ENCODE measurements at places on chromosomes 13 and 19.
A peak's percentile ranks its signal among the peaks of the same experiment; 100 is the strongest.

DNA sequence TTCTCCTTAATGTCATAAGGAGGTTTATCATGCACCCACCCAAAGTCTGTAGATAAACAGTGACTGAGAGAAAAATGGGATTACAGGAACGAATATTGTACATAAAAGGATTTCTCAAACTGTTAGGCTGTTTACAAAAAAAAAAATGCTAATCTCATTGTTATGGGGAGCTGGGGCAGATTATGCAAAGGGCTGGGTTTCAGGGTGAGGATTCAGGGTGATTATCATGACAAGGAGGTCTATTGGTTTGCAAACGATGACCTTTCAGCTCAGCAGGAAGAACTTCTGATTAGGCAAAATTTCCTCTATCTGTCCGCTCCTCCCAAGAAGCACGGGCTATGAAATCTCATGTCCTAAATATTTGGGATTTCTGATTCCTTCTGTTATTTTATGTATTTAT lies 41.4 kb downstream of the NLRP12 start:
- DNase-seq = no peak

- DNase-seq = no peak
Measured at GRCh38 chr19:48969276-48970138, 4.4 kb downstream of the FTL start.

DNA sequence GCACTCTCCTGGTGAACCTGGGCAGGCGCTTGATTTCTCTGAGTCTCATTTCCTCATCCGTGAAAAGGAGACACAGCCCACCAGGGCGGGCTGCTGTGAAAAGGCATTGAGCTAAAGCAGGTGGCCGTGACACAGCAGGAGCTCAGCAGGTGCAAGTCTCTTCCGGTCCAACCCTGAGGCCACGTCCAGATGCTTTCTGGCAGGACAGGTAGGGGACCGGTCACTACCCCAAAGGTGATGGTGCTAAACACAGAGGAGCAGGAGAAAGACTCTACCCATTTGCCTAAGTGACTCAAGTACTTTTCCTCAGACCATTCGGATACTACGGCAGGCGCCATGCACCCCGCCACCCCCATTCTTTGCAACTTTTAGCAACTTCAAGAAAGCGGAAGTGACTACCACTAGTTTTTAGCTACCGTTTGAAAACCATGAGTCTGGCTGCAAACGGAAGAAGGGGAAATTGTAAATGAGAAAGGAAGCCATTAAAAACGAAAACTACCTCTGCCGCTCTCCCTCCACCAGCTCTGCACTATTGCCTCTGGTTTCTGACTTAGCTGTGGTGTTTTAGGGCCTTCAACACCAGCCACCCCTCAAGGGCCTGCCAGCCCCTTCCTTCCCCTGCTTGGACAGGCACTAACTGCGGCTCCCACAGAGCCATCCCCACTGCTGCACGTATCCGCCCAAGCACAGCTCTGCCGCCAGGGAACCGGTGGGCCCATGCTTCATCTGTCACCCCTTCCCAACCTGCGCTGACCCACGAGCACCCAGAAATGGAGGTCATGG lies 4.8 kb downstream of the PPP6R1 start:
- no peak for DNase-seq

- no peak for DNase-seq
Measured at GRCh38 chr19:19160461-19161035, 9.5 kb downstream of the MEF2B start.

GRCh38 chr13:110001670-110002275 lies 215.4 kb upstream of the IRS2 start:
- no peak for DNase-seq

- DNase-seq = no peak
Measured at GRCh38 chr13:110838867-110839538, 75.9 kb downstream of the ANKRD10 start.

DNA sequence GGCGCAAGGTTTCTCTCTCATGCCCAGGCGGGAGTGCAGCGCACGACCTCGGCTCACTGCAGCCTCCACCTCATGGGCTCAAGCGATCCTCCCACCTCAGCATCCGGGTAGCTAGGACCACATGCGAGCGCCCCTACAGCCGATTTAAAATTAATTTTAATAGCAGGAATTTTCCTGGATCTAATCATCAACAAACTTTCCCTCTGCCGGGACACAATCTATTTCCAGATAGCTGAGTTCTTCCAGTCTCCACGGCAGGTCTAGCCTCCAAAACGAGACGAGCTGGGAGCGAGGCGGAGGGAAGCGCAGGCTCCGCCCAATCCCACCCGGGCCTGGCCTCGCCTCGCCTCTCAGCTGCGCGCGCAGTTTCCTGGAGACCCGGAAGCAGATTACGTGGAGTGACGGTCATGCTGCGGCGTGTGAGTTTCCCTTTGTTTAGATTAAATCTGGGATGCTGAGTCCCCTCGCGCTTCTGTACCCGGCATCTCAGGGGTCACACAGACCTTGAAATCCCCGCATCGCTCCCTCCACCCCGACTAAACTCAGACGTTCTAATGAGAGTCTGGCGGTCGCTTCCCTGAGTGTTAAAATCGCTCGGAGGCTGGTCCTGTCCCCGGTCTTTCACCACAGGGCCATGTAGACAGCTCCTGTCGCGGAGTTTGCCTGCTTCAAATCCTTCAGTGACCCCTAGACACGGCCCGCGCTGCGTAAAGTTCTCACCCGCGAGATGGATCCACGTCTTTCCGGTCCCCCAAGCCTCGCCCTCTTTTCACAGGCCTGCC lies at the start of gene ZNF880:
ZNF880 (plus strand) TSS at position 365 of the 782 bp plus-strand sequence; CDS start at position 408, 43 bp downstream.
- DNase-seq = peak; percentile 26

DNA sequence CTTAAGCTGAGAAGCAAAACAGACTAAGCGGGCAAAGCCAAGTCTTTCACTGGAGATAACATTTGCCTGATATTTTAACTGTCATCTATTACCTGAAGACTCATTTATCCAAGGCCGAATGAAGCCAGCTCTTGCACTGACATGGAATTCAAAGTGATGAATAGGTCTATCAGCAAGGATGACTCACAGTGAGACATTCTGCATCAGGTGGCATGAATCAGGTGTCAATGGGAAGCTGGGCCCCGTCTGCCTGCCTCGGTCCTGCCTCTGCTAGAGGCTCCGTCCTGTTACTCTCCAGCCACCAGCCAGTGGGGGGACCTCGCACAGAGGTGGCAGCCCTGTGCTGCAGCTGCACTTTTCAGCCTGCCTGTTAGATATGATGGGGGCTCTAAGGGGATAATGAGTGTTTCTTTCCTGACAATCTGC lies 23.5 kb downstream of the STARD13 start:
- DNase-seq = no peak

DNA sequence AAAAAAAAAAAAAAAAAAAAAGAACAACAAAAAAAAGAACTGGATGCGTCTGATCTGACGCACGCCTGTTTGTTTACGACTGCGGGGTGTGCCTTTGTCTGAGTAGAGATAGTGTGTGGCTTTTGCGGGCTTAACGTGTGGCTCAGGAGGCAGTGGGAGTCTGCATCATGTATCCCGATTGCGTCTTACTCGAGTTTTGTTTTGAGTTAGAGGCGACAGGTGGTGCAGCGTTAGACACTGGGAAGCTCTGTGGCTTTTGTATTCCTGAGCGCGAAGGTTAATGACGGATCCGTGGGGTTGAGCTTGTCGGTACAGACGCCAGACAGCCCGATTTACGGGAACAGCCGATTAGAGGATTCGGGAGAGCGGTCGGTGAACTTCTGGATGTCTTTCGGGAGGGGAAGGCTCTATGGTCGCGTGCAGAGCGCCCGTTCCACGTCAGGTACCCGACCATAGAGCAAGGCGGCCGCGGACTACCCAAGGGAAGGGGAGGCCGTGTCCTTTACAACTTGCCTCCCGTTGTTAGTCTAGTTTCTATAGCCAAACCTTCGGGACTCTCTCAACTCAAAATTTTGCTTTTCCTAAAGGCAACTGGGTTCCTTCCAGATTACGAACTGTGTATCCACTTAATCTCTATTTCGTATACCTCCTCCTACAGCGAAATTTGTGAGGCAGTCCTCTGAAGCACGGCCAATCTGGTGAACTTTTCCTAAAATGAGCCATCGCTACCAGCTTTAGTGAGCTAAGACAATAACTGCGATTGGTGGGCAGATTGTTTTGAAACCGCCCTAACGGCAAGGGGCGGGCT lies 926 bp upstream of the HNRNPUL1 start:
- peak; percentile 58 for DNase-seq

DNA sequence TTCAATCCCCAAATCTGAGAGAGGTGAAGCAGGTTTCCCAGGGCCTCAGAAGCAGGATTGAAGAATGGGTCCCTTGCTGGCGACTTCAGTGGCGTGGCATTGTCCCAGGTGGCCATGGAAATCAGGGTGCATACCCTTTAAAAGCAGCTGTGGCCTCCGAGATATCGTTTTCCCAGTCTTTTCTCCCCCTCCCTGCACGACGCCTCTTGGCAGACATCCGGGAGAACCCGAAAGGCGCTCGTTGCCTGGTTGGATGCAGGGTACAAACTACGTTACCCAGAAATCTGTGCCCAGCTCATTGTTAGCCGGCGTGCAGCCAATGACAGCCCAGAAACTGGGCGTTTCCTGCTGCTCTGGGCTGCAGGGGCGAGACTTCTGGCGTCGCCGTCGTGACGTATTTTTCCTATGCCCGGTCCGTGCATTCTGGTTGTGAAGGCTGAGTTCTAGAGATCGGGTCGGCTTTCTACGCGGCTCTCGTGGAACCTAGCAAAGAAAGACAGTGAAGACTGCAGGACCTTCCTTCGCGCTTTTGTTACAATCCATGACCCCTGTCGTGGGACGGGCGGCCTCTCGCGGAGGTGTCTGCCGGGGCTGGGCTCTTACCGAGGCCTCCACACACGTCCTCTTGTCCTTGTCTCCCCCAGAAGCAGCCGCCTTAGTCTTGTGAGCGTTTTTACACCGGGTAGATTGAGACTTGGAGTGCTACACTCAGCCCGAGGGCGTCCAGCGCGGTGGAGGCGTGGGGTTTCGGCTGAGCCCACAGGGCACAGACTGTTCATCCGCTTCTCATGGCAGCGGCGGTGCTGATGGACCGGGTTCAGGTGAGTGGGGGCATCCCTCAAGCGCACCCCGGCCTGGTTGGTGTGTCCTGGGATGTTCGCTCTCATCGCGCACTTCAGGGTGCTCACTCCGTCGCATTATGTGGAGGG lies at the start of gene ZNF304:
ZNF304 (plus strand) TSS at position 395 of the 929 bp plus-strand sequence; CDS start at position 789, 394 bp downstream.
- DNase-seq = peak; percentile 83

DNA sequence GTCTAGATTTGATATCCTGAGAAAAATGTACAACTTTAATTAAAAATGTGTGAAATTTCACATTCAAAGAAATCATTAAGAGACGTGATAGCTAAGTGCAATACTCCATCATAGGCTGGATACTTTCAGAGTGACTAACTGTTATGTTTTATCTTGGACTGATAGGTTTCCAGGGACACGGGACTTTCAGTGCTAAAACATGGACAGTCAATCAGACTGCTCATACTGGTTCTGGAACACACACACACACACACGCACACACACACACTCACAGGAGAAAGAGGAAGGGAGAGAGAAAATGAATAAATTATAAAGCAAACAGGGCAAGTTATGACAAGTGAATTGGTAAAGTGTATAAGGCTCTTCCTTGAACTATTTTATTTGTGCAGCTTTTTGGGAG lies 955.9 kb downstream of the SLITRK5 start:
- DNase-seq = no peak

DNA sequence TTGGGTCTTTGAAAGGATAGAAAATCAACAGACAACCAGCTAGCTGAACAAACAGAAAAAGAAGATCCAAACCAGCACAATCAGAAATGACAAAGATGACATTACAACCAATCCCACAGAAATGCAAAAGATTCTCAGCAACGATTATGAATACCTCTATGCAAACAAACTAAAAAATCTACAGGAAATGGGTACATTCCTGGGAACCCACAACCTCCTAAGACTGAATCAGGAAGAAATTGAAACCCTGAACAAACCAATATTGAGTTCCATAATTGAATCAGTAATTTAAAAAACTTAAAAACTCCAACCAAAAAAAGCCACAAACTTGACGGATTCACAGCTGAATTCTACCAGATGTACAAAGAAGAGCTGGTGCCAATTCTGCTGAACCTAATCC lies 20.9 kb upstream of the C1QTNF9B start:
- no peak for DNase-seq

DNA sequence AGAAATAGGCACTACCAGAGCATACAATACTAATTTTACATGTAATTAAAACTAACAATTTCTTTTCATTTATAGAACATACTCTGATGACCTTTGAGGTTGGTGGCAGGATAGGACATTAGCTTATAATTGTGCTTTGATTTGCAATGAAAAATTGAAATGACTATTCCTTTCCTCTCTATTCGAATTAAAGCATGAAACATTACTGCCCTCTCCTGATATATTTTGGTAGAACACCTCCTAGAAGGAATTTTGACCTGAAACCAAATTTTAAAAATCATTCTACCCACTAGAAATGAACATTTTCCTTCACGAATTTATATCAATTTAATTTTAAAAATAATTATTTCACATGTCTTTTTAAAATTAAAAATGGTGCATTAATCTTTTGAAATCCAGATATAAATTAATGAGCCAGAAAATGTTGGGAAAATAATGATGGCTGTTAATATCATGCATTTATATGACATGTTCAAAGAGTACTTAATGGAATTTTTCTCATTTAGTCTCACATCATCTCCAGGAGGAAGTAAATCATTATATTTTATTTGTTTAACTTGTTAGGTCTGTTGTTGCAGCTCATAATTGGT lies 556.3 kb upstream of the ARGLU1 start:
- no peak for DNase-seq

GRCh38 chr13:44232774-44233173 lies 140.8 kb upstream of the SERP2 start:
- DNase-seq = no peak

- no peak for DNase-seq
Measured at GRCh38 chr13:27073186-27073585, 98.4 kb downstream of the USP12 start.

DNA sequence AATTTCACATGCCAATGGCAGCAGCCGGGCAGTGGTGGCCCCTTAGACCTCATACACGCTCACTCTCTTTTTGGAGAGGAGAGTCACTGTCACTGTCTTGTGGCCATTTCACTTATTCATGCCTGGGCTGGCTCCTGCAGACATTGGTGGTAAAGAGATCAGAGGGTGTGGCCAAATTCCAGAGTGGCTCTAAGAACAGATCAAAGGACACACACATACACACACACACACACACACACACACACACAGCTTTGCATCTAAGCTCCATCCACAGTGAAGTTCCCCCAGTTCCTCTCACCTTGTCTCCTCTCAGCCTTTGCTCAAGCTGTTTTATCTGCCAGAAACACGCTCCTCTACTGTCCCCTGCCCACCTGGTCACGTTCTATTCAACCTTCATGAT lies 46.5 kb upstream of the KPNA3 start:
- no peak for DNase-seq

DNA sequence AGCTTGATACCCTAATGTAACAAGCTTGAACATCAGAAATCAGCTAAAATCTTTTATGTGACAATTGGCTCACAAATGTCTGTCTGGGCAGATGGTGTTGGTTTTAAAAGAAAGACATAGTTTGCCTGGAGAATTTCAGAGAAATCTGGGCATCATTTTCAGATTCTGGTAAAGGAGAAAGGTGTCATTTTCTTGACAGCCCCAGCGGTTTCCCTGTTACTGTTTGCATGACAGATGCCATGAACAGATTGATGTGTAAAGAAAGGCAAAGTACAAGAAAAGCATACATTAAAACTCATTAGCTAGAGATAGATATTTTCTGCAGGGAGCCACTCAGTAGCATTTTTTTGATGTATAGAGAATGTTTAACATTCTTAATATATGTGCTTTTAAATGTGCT lies 987.9 kb downstream of the OLFM4 start:
- no peak for DNase-seq
